RWPE1 (cell line): ENCODE measurements at places on chromosomes 1 and 21.

DNA sequence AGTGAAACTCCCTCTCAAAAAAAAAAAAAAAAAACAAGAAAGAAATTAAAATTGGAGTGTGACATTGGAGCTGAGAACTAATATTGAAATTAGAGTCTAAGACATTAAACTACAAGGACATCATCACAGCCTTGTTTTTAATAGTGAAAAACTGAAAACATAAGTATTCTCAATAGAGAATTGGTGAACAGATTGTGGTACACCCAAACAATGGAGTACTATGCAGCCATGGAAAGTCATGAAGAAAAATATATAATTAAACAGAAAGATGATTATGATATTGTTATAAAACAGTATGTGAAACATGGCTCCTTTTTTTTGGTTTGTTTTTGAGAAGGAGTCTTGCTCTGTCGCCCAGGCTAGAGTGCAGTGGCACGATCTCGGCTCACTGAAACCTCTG lies 43.4 kb downstream of the NCMAP start:
- DNase-seq = no peak

GRCh38 chr1:87820668-87821334 lies 492.1 kb downstream of the LMO4 start:
- DNase-seq = no peak

DNA sequence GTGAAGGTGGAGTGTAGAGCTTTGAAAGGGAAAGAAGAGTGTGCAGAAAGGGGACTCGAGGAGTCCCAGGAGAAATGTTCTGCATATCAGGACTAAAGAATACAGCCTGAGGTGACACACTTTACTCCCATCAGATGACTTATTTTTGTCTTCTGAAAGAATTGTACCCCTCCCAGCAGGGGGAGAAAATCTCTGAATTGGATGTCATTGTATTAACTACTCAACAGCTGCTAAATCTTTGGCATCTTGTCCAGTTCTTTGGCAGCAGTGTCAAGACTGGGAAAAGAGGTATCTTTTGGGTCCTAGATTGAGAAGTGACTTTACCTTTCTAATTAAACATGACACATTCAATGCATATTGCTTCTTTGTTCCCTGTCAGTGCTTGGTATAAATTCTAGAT lies 18.9 kb downstream of the UBE4B start:
- DNase-seq = no peak

GRCh38 chr1:175148068-175148467 lies 44.5 kb downstream of the KIAA0040 start:
- DNase-seq = no peak

DNA sequence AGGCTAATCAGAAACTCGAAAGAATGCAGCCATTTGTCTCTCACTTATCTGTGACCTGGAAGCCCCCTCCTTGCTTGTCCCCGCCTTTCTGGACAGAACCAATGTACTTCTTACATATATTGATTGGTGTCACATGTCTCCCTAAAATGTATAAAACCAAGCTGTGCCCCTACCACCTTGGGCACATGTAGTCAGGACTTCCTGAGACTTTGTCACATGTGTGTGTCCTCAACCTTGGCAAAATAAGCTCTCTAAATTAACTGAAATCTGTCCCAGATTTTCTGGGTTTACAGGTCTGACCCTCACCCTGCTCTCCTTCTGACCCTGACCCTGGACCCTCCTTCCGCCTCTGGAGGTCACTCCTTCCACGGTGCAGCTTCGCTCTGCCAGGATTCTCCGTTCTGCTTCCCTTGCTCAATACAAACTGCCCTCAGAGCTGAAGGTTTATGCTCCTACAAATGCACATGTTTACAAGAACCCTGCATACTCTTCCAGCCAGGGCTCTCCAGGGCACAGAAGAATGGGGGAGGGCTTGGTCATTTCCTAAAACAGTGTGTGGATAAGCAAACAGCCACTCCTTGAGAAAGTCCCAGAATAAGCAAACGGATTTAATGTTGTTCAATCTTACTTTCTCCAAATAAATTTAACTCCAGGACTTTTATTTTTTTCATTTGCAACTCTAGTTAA lies 160.5 kb downstream of the ACTL8 start:
- DNase-seq = no peak

DNA sequence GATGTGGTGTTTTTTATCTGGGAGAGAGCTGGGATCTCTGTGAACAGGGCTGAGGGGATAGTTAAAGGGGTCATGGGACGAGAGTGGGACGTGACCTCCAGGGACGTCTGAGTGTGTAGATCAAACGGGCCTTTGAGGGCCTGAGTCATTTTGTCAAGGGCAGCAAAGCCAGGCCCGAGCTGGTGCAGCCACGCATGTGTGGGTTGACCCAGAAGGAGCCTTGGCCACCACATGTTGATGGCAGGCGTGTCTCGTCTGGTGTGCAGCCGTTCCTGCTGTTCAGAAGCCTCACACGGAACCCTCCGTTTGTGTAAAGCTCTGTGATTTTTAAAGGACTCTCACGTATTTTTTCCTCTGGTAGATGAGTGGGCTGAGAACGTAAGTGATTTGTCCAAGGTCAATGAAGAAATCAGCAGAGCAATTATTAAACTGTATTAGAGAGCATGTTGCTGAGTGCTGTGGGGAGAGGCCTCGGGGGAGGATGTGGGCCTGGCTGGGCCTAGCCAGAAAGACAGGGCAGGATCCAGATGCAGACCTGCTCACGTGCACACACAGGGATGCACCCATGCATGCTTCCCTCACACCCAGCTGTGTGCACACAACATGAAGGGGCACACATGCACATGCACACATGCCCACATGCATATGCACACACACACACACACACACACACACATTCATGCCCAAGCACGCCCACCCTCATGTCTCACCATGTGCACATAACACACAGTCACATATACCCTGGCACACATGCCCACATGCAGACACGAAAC lies 89.8 kb downstream of the AJAP1 start:
- no peak for DNase-seq

DNA sequence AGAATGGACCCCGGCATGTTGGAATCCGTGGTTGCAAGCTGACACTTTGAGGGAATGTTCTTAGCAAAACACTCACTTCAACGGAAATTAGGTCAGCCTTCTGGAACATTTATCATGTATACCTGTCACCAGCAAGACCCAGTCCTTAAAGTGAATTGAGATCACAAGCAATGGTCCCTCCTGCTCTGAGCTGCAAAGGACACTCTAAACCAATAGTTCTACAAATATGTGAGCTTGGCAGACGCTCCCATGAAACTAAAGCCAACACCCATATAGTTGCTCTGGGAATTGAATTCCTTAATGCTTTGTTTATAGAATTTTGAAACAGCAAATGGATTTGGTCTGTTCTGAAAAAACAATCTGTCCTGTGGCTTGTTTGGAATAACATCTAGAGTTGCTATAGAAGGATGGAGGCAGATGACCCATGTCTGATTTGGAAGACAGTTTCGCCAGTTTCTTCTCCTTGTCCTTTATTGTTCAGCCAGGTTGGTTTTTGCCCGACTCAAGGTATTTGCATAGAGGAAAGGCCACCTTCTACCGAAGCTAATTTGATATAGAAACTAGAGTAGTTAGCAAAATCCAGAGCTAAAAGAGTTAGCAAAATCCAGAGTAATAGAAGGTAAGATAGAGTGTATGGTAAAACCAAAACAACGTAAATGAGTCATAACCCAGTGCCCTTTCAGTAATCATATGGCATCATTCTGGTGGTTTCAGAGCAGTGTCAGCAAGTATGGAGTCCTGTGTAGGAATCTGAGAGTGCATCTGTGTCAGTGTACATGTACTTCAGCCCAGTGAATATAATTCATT lies 236.2 kb downstream of the NFIA start:
- DNase-seq = no peak
